ENCODE measurements at places on chromosomes 16 and 17. TPM values are rescaled to one million over a fixed set of nuclear protein-coding genes. Genes with fewer than 3 reads are reported as not detected.

- DNase-seq: no peak
These were observed 715.1 kb downstream of the CDH11 start for GRCh38 chr16:64406770-64407181.

- DNase-seq: no peak
These were observed 19.2 kb downstream of the PRKCB start for GRCh38 chr16:23855010-23855409.

DNA sequence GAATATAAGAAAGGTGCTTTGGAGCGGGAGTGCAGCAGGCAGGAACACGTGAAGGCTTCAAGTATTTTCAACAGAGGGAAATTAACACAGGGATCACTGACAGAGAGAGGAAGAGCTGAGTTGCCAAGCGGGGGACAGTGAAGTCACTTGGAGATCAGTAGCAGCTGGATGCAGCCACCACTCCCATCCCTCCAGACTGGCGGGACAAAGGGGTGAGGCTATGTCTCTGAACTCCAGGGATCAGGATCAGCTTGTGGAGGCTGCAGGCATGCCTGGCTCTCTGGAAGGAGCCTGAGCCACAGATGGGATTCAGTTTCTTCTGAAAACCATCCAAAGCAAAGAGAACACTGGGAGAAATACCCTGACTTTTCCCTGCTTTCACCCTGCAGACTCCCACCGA lies 113.7 kb upstream of the IRX3 start:
- DNase-seq: no peak

DNA sequence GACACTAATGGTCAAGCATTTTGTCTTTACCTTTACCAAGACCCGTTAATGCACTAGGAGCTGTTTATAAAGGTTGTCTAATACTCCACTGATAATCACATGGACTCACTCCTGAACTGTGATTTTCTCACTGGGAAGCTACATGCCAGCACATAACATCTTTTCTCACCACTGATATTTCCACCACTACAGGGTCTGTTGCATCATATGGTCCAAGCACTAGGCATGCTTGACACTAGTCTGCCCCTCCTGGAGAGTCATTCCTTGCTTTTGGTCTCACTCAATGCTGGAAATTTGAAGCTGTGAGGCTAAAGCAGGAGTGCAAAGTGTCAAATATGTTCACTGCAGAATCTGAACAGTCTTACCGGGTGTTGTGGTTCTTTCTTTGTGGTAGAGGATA lies 1576.8 kb downstream of the CDH8 start:
- no peak for DNase-seq

DNA sequence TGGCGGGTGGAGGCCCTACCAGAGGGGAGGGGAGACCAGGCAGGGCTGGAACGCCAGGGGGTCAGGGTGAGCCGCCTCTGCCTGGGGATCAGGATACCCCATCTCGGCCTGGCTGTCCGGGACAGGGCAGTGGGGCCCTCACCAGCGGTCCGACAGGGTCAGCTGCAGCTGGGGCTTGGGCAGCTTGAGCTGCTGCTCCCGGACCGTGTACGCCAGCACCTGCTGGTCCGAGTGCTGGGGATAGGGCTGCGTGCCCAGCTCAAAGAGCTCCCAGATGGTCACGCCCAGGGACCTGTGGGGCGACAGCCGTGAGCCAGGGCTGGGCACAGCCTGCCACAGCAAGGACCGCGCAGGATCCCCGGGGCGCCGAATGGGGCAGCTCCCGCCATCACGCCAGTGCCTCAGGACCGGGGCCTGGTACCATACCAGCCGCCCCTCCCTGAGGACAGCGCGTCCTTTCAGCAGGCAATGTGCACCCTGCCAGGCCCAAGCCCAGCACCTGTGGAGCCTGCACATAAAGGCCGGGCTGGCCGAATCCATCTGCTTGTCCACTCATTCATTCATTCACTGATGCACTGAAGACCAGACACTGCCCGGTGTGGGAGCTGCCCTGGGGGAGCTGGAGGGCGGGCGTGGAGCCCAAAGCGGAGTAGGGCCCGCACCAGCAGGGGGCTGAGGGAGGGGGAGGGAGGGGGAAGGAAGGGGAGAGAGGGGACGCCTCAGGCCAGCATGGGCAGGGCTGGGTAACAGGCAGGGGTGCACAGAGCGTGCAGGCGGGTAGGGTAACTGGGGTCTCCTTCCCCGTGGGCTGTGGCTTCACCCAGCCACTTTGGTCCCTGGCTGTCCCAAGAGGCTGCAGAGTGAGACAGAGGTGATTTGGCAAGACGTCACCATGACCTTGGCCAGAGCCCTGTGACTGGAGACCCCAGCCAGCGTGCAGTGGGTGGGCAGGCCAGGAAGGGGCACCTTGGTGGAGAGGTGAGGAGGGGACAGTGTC lies 42.0 kb upstream of the PVALEF start:
- no peak for DNase-seq

- DNase-seq: no peak
These were observed 1406.0 kb upstream of the CDH8 start for GRCh38 chr16:63442246-63442645.

DNA sequence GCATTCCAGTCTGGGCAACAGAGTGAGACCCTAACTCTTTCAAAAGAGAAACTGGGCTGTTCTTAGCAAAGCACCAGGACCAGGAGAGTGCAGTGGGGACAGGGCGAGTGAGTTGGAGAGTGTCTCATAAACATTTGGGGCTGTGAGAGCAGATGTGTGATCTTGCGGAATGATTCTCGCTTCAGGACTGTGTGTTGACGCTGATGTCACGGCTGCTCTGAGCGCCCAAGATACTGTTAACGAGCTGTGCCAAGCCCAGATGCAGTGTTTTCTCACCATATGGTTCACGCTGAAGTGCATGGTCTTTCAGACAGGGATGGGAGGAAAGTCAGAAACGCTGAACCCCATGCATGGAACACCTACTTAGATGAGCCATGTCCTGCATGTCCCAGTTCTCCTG lies 438.2 kb downstream of the HS3ST4 start:
- DNase-seq: no peak

- no peak for DNase-seq
These were observed 33.6 kb upstream of the APPBP2 start for GRCh38 chr17:60559659-60559994.

DNA sequence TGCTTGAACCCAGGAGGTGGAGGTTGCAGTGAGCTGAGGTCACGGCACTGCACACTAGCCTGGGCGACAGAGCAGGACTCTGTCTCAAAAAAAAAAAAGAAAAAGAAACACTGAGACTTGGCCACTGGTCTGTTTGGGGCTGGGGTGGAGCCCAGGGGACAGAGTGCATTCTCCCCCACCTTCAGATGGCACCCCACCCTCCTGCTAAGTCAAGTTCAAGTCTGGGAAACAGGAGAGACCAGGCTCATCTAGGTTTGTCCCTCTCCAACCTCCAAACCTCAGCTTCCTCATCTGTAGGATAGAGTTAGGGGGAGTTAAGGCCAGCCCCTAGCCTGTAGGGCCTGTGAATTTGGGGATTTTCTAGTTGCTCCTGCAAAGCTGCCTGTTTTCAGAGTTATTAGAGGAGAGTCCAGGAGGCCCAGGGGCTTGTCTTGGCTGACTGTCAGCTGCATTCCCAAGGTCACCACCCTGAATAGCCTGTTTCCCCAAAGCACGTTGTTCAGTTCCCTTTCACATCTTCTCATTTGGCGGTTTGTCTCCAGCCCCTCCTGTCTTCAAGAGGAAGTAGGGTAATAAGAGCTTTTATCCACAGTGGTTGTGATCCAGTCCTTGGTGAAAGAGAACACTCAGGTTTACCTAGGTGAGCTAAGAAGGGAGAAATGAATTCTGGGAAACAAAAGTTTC lies 2.2 kb downstream of the MT3 start:
- no peak for DNase-seq

GRCh38 chr17:43809121-43809520 lies 23.8 kb downstream of the MPP3 start:
- DNase-seq: no peak

- no peak for DNase-seq
These were observed 306.7 kb downstream of the CNTNAP4 start for GRCh38 chr16:76583945-76584344.

DNA sequence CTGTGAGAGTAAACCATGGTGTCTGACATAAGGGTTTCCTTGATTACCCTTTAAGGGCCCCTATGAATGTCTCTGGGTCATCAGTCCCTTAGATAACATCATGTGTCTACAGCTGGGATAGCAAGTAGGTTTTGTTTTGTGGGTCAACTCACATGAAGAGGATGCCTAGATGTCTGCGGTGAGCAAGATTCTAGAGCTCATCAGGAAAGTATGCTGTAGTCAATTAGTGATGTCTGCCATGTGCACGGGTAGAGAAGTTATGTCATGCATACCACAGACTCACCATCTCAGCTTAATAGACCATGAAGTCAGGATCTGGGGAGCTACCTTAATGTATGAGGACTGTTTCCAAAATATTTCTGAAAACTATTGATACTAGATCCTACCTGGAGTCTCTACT lies 57.5 kb downstream of the CDH13 start:
- peak; percentile 77 for DNase-seq

DNA sequence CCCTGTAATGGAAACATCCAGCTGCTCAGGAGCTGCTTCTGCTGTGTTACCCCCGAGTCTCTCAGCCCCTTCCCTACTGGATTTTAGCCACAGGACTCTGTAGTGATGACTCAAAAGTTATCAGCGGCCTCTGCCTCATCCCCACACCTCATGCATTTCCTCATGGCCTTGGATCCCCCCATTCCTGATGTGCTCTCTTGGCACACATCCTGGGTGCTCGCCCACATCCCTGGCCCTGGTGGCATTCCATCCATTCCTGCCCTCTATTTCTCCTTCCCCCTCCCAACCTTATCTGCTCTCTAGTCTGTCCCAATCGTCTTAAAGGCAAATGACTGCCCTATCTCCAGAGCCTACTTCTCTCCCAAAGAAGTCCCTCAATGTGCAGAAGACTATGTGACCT lies 24.6 kb downstream of the MARF1 start:
- DNase-seq: peak; percentile 54

GRCh38 chr16:2042171-2042985 lies 5.3 kb downstream of the NTHL1 start:
- no peak for DNase-seq

DNA sequence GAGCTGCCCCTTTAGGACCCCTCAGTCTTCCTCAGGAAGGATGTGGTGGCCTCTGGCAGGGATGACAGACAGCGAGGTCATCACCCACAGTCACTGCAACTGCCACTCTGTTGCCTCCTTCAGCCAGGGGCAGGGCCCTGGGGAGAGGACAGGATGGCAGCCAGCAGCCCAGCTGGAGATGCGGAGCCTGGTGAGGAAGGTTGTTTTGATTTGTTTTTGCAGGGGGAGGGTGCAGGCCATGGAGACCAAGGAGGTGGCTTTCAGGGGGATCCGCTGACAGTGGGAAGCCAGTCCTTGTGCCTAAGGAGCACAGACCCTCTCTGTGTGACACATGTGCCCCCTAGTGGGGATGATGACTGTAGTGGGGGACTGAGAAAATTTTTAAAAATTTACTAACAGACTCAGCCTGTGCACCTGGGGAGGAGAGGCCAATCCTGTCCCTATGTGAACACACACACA lies 7.4 kb downstream of the PRCD start:
- peak; percentile 77 for DNase-seq

GRCh38 chr17:32523017-32523680 lies 36.4 kb downstream of the CDK5R1 start:
- no peak for DNase-seq

DNA sequence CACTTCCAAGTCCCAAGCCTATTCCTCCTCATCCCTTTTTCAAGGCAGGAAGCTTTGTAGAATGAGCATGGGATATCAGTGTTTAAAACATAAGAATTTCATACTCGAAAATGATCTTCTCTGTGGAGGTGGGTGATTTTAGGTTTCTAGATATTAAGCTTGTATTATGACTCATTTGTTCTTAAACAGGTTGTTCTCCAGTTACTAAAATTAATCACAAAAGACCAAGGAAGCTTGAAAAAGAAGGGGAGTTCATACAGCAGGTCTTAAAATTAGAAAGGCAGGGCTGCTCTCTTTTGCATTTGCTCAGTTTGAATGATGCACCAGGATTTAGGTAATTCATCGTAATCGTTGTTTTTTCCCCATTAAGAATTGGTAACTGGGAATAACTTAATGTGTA lies 208.7 kb downstream of the PRKCA start:
- no peak for DNase-seq

DNA sequence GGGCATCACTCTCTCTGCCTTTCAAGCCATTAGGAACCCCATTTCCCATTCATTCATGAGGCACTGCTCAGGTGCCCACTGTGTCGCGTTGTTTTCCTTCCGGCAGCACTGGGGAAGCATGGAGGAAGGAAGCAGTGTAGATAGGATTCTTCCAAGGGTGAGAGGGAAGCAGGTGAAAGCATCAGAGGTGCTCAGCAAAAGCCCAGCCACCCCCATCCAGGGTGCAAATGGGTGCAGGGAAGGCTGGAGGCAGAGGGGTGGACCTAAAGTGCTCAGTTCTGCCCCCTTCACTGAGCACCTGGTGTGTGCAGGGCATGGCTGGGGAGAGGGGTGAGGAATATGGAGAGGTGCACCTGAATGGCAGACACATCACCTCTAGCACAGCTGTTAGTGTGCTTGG lies 3.4 kb upstream of the NXPH3 start:
- DNase-seq: no peak

GRCh38 chr16:67198238-67198734 lies 645 bp upstream of the ELMO3 start:
- DNase-seq: no peak

DNA sequence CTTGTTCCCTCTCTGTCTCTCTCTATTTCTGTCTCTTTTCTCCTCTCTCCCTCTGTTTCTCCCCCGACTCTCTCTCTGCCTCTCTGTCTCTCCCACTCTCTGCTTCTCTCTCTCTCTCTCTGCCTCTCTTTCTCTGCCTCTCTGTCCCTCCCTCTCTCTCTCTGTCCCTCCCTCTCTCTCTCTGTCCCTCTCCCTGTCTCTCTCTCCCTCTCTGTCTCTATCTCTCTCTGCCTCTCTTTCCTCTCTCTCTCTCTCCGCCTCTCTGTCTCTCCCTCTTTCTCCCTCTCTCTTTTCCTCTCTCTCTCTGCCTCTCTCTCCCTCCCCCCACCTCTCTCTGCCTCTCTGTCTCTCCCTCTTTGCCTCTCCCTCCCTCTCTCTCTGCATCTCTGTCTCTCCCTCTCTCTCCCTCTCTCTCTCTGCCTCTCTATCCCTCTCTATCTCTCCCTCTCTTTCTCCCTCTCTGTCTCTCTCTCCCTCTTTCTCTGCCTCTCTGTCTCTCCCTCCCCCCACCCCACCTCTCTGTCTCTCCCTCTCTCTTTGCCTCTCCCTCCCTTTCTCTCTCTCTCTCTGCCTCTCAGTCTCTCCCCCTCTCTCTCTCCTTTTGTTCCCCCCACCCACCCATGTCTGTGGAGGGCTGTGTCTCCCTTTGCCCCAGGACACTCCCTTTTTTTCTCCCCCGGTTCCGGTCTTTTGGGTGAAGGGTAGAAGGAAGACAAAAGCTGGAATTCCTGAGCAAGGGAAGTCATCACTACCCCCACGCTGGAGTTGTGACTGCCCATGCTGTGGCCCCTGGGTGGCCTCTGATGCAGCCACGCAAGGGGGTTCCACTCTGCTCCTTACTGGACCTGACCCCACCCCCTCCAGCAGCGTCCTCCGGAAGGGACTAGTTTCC lies 27.1 kb upstream of the MGAT5B start:
- DNase-seq: no peak

MTHFSD gene
- 6.1 TPM for total RNA-seq

LDHD gene
- total RNA-seq: 0.68 TPM

ADAD2 gene
- total RNA-seq: not detected

CYLD gene
- total RNA-seq: 39.5 TPM

AOC2 gene
- total RNA-seq: 0.36 TPM

ARL5C gene
- not detected for total RNA-seq

CD300LB gene
- not detected for total RNA-seq

UTS2R gene
- not detected for total RNA-seq

Measured in RPMI7951 (cell line).